HCT116 (cell line): ENCODE measurements at places on chromosomes 4 and X.

- DNase-seq: no peak
- no peaks in the 10 kb centered on the region for H3K36me3 ChIP-seq
- H3K4me1 ChIP-seq: no peaks in the 10 kb centered on the region
- H3K27me3 ChIP-seq: peaks cover 18% of the 10 kb centered on the region; the same call in 1 of the 2 replicates
Measured at GRCh38 chrX:103776546-103776945, at the start of gene PLP1. PLP1 (plus strand) TSS chrX:103776840; CDS start chrX:103776996, 156 bp downstream.

DNA sequence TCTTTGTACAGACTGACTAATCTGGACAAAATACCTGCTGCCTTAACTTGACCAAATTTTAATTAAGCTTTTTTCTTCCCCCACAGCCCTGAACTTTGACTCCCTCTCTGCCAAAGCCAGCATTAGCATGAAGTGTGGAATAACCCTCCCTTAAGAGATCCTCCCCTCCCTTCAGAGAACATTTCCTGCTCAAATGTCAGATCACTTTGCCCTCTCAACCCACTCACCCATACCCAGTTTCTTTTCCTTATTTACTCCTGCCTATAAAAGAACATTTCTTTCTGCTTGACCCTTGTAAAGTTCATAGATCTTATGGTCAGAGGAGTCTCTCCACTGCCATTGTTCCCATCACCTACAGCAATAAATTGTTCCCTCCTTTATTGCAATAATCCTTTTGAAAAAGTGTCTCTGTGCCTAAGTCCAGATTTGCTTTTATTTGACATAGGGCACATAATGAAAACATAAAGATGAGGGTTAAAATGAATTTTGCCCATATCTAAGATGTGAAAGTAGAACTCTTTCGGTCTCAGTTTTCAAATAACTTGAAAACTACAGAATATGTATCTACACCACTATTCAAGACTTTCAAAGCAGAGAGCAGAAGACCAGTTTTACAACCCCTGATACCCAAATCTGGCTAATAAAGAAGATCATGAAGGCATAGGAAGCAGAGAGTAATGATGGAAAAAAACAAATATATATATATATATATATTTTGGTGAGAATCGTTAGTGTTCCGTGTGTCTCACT, 289.7 kb upstream of the ANXA10 start:
- H3K4me3 ChIP-seq: no peak overlapping the region
- no peaks in the 10 kb centered on the region for H3K27me3 ChIP-seq
- H3K36me3 ChIP-seq: no peaks in the 10 kb centered on the region
- no peak overlapping the region for H3K27ac ChIP-seq
- no peaks in the 10 kb centered on the region for H3K4me1 ChIP-seq

DNA sequence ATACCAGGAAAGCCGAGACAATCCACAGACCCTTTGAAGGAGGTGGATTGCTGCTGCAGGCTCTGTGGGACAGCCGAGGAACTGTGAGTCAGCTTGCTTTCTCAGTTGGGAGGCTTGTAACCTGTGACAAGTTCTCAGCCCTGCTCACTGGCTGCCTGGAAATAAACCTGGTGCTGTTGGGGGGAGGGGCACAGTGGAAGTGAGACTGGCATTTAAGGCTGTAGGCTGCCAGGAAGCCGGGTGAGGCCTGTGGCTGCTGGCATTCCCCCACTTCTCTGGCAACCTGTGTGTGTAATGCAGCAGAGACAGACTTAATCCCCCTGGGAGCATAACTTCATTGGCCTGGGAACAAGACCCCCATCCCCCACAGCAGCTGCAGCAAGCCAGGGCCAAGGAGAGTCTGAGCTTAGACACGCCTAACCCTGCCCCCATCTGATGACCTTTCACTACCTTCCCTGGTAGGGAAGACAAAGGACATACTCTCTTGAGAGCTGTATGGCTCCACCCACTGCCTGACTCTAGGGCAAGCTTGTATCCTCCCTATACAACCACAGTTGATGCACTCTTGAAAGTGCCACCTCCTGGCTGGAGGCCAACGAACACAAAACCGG, 64.1 kb downstream of the ALPK1 start:
- H3K4me3 ChIP-seq: no peak overlapping the region
- no peaks in the 10 kb centered on the region for H3K36me3 ChIP-seq
- no peaks in the 10 kb centered on the region for H3K27me3 ChIP-seq
- DNase-seq: no peak

DNA sequence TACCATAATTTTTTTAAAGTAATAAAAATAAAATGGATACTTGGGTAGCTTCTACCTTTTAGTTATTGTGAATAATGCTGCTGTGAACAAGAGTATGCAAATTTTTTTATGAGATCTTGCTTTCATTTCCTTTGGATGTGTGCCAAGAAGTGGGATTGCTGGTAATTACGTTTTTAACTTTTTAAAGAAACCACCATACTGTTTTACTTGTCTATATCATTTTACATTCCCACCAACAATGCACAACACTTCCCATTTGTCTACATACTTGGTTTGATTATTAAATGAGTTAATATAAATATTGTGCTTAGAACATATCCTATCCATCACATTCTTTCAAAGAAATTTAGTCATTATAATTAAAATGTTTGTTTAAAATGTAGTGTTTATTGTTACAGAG, 3.9 kb upstream of the SULT1B1 start:
- H3K27ac ChIP-seq: no peak overlapping the region
- no peak for DNase-seq
- no peaks in the 10 kb centered on the region for H3K4me1 ChIP-seq
- no peaks in the 10 kb centered on the region for H3K36me3 ChIP-seq

DNA sequence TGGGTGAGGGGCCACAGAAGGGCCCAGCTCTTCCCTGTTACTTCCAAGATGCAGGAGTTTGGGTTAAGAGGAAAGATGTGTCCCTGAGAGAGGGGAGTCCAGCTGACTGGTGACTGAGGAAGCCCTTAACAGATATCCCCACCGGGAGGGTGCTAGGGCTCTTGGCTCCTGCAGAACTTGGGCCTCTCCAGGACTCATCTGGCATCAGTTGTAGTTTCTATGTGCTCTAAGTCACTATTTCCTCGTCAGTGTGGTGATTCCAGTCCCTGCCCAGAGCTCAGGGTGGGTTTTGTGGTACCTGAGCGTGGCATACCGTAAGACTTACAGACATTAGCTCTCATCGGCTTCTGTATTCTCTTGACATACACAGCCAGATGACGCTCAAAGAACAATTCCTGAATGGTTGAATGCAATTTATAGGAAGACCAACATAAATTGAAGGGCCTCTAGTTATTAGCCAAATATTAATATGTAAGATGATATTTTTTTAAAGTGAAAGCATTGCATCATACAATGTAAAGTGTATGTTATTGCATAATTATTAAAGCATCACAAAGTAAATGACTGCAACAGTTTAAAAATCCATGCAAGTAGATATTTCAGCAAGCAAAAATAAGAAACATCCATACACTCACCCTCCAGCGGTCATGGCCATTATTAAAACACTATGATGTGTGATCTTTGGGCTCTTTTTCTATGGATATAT, 195.5 kb downstream of the PTTG2 start:
- H3K36me3 ChIP-seq: no peaks in the 10 kb centered on the region
- peaks cover 40% of the 10 kb centered on the region for H3K4me1 ChIP-seq
- no peak overlapping the region for H3K4me3 ChIP-seq
- H3K27ac ChIP-seq: no peak overlapping the region

GRCh38 chrX:46733226-46733625, 25.7 kb downstream of the SLC9A7 start:
- H3K4me3 ChIP-seq: no peak overlapping the region
- H3K27ac ChIP-seq: no peak overlapping the region
- no peaks in the 10 kb centered on the region for H3K27me3 ChIP-seq
- 0 out of 2 replicates have a peak, but pooled peaks cover 3% of the 10 kb centered on the region for H3K4me1 ChIP-seq
- no peaks in the 10 kb centered on the region for H3K36me3 ChIP-seq
- no peak for DNase-seq

GRCh38 chr4:70356185-70356584, 4.4 kb upstream of the SMR3A start:
- no peak overlapping the region for H3K4me3 ChIP-seq
- no peaks in the 10 kb centered on the region for H3K36me3 ChIP-seq
- H3K4me1 ChIP-seq: no peaks in the 10 kb centered on the region
- no peak overlapping the region for H3K27ac ChIP-seq
- no peak for DNase-seq
- no peaks in the 10 kb centered on the region for H3K27me3 ChIP-seq

DNA sequence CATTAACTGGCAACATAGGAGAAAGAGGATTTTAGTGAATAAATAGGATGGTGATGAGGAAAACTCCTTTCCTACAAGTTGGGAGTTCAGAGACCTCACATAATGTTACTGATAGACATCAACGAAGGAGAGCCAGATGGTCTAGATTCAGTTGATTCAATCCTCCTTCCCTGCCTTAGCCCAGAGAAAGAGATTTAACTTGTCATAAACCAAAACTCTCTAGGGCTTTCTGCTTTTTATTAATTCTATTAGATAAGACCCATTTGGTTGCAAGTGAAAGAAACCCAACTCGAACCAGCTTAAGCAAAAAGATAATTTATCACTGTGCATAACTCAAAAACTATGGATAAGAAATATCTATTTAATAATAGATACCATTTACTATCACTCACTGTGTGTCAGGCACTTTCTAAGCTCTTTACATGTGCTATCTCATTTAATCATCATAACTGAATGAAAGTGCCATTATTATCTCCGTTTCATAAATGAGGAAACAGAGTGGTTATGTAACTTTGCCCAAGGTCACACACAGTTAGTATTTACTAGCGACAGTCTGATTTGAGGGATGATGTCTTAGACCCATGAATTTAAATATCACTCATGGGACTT, 4.3 kb upstream of the UNC5C start:
- H3K4me1 ChIP-seq: no peaks in the 10 kb centered on the region
- H3K4me3 ChIP-seq: no peak overlapping the region
- no peaks in the 10 kb centered on the region for H3K27me3 ChIP-seq
- H3K36me3 ChIP-seq: no peaks in the 10 kb centered on the region
- no peak overlapping the region for H3K27ac ChIP-seq
- DNase-seq: no peak

- no peak for DNase-seq
- H3K4me3 ChIP-seq: no peak overlapping the region
- peaks cover 2% of the 10 kb centered on the region; the same call in 1 of the 2 replicates for H3K4me1 ChIP-seq
- H3K27ac ChIP-seq: no peak overlapping the region
Measured at GRCh38 chr4:48266781-48267180, 2.9 kb downstream of the TEC start.
